ENCODE measurements at places on chromosomes 4 and X. TPM values are rescaled to one million over a fixed set of nuclear protein-coding genes. Genes with fewer than 3 reads are reported as not detected.

DNA sequence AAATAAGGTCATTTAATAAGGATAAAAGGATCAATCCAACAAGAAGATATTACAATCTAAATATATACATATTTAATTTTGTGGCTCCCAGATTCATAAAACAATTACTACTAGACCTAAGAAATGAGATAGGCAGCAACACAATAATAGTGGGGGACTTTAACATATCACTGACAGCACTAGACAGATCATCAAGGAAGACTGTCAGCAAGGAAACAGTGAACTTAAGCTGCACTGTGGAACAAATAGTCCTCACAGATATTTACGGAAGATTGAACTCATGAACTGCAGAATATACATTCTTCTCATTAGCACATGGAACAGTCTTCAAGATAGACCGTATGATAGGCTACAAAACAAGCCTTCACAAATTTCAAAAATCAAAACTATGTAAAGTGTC is 56.1 kb upstream of the NAP1L2 start:
- ATAC-seq: no peak

DNA sequence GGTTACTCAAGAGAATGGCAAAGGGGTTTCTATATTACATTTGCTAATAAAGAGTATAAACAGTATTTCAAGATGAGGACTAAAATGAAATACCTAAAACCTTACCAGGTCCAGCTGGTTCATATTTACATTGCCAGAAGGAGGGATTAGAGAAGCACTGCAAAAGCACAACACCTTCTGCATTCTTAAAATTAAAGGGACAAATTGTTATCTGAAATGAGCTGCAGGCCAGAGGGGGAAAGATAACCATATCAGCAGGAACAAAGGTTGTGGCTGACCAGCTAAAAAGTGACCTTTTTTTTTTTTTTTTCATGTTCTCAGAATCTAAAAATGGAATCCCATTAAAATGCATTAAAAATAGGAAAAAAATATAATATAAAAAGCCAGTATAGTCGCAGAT is 39.7 kb downstream of the AFF2 start:
- ATAC-seq: no peak

LONRF3 gene
- total RNA-seq: 3.7 TPM

- no peak for ATAC-seq
Observed at GRCh38 chrX:128883650-128884049, 639.6 kb downstream of the SMARCA1 start.

DNA sequence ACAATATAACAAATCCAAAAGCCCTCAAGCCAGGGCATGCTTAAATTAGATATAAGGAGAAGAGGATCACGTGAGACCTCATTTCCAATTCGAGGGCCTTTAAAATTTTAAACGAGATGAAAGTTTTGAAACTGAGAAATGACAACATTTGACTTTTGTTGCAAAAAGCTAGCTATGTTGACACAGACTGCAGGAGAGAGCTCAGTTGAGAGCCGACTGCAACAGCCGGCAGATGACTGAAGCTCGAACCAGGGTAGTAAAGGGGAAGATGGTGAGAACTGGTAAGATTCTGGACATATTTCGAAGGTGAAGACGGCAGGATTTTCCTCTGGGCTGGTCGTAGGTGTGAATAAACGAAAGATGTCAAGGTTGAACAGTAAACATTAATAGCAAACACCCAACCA is 773 bp downstream of the PRMT9 start:
- ATAC-seq: no peak

- ATAC-seq: peak; percentile 82
Observed at GRCh38 chrX:119516157-119516702, 48.0 kb downstream of the SLC25A5 start.

DNA sequence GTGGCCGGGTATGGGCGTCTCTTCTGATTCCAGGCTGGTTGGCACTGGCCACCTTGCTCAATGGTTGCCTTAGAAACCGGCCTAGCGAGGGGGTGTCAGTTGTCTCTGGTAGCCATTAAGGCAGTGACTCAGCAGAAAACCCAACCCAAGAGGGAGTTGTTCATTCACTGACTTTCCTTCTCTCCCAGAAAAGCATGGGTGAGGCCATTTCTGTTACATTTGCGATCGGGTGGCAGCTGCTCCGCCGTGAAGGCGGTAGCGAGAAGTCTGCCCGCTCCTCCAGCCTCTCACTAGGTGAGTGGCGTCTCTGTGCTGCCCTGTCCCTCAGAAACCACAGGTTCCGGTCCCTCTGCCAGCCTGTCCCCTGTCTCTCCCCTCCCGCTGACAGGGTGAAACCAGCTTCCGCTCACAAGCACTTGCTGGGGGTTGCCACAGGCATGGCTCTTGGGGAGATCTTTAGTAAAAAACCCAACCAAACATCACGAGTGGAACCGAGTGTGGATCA is 17.4 kb downstream of the IRAK1 start:
- ATAC-seq: peak; percentile 97

Data from activated T-helper 17 cell treated with anti-CD3 and anti-CD28 coated beads, Interleukin-2, amount 50 U/mL, for 72 hours (primary cell).